ENCODE measurements at places on chromosomes 1 and 21. TPM values are rescaled to one million over a fixed set of nuclear protein-coding genes. Genes with fewer than 3 reads are reported as not detected.
A peak's percentile ranks its signal among the peaks of the same experiment; 100 is the strongest.

- ATAC-seq: no peak
These were observed 533.7 kb upstream of the PKN2 start for GRCh38 chr1:88150330-88150729.

DNA sequence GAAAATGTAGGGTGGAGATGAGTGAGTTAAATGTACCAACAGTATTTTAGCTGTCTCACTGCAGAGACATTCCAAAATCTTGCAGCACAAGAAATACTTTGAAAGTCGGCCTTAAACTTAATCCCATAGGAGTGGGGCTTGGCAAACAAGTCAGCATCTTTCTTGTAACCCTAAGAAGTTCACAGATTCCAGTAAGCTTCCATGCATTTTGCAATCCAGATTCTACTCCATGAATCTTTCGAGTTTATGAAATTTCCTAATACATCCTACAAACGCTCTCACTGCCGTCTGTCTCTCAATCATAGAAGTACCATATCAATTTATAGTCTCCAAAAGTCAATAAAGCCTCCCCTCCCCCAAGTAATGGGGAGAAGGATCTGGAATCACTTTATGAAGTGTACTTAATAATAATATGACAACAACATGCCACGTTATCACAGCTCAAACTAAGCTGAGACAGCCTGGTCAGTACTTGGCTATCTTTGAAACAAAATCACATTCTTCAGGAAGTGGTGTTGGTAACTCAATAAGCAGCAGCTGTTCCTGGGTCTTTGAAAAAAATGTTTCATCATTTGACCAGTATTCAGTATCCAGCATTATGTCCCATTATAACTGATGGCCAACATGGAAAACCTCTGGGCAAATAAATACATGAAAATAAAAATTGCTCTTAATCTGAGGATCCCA is 317.4 kb upstream of the RUNX1 start:
- ATAC-seq: no peak

GRCh38 chr1:67170751-67171573 is 4.7 kb downstream of the IL23R start:
- ATAC-seq: no peak

DNA sequence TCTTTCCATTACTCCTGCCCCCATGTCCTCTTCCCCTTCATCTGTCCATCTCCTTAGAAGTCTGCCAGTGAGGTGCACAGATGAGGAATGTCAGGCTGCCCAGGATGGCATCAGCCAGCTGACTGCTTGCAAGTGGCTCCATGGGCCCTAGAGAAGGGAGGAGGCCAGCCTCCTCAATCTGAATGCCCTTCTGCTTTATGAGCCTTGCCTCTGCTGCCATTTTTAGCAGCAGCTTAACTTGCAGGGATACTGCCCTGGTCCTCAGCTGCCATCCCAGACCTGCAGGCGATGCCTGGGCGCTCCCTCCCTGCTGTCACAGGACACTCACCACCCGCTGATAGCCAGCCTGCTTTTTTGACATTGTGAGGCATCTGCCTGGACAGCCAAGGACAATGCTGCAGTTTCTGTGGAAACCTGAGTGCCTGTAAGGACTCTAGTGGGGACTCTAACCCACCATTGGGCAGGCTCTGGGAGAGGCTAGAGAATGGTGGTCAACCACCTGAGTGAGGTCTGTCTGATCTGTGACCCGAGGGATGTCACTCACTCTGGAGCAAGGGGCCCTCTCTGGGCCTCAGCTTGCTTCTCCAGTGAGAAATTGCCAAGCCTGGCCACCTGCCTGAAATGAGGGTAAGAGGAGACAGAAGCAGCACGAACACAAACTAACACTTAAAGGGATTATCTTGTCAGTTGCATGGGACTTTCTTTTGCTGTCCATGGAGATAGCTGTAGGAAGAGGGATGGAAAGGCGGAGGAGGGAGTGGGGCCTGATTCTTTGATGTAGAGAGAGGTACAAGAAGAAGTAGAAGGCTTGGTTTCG is 185.0 kb downstream of the MIS18A start:
- ATAC-seq: no peak

DNA sequence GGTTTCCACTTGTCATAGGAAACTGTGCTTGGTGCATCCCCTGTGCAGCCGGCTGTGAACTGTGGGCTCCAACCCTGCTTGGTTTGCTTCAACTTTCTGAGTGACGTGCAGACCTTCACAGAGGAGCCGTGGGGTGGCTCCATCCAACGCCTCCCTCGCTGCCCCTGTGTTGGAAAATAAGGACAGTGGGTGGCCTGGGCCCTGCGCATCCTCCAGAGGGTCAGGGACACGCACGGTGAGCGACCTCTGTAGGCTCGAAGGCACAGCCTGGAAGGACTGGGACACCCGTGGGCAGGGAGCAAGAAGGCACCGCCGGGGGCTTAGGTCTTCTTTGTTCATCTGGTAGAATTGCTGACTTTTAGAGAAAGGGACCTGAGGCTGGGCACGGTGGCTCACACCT is 6.5 kb upstream of the FAAP20 start:
- ATAC-seq: no peak

GRCh38 chr1:170009551-170009950 is 64.9 kb downstream of the KIFAP3 start:
- no peak for ATAC-seq

DNA sequence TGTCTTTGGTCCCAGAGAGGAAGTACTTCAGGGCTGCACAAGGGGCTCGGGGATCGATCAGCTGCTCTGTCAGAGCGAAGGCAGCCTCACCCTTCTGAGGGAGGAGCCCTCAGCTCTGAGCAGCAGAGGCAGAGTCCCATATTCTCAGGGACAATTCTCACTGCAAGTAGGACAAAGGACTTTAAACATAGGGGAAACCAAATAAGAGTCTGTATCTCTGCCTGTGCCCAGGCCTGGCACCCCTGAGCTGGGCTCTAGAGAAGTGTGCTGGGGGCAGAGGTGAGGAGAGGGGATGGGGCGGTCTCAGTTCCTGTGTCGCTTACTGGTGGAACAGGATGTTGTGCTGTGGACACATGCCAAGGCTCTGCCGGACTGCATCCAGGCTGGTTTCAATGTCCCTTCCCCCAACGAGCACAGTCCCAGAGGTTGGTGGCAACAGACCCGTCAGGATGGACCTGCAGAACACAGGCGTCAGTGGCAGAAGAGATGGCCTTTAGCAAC is 76.6 kb downstream of the ABCA4 start:
- peak; percentile 16 for ATAC-seq

- no peak for ATAC-seq
These were observed 74.3 kb upstream of the CAPZB start for GRCh38 chr1:19559641-19560040.

DNA sequence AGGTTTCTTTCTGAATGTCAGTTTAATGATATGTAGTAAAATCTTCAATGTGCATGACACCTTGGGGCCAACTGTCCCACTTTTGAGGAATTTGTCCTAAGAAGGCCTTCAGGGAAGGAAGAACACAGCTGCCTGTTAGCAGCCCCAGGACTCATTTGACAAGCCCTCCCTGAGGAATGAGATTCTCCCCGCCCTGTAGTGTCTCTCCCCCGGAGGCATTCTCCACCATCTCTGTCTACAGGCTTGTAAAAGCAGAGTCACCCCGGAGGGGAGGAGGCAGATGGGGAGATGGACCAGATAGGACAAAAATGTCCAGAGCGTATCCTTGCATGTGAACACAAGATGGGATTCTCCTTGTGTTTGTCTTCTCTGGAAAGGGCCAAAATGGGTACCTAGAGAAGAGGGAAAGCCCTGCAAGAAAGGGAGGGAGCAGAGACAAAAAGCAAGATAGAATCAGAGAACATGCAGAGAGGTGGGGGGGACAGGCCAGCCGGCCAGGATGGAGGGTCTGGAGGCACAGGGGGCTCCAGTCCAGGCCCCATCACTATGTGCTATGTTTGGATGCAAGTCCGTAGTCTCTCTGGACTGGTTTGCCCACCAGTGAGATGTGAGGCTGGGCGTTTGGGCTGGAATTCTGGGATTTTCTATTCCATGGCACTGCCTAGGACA is 12.0 kb upstream of the WNT3A start:
- ATAC-seq: no peak

DNA sequence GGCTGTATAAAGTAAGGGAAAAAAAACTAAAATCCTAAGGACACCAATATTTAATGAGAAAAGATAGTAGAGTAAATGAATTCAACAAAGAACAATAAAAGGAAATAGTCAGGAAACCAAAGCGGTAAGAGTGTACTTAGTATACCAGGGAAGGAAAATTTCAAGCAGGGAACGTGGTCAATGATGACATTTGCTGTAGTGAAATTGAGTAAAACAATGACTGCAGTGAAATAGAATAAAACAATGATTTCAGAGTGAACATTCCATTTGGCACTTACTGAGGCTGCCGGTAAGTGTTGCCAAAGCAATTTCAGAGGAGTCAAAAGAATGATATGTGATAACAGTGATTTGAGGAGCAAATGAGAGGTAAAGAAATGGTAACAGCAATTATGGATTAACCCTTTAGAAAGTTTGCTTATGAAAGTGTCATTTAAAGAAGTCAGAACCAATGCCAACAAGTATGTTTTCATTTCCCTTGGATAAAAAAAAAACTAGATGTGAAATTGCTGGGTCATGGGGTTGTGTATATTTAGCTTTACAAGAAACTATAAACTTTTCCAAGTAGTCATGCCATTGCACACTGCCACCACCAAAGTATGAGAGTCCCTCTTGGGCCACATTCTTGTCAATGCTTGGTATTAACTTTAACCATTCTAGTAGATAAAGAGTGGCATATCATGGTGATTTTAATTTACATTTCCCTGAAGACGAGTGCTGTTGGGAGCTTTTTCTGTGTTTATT is 50.5 kb downstream of the VCAM1 start:
- ATAC-seq: no peak

- ATAC-seq: no peak
These were observed at the start of gene DSCAM for GRCh38 chr21:40846587-40847411. Gene DSCAM, minus strand, starts transcription at chr21:40847158. Its CDS starts 497 bp downstream, at chr21:40846661.

- ATAC-seq: no peak
These were observed 85.6 kb downstream of the GREM2 start for GRCh38 chr1:240526312-240526711.

Gene DNM3
- total RNA-seq: 1.6 TPM

DNA sequence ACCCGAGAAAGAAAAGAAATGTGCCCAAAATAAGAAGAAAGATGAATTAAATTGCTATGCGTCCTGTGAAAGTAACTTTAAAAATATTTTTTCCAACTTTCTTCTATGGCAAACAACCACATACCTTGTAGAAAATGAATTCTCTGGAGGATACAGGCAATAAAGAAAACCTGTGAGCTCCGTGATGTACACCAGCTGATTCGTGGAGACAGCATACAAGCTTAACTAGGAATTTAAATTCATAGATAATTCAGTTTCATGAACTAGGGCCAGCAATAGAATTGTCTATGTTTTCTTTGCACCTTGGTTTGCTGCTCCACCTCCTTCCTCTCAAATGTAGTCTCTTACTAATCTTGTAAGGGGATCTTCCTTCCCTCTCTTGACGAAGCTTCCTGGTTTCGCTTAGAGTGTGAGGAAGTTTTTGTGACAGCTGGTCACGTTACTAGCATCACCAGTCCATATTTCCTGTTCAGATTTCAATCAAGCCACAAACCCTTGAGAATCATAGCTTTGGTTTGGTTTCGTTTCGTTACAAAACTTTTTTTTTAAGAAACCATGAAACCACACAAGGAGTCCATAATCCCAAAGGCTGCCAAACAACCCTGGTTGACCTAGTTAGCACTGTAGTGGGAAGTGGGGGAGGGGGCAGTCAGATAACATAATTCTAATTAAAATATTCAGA is 35.8 kb downstream of the GREM2 start:
- ATAC-seq: no peak

- no peak for ATAC-seq
These were observed 24.4 kb downstream of the RCAN1 start for GRCh38 chr21:34590520-34590919.

DNA sequence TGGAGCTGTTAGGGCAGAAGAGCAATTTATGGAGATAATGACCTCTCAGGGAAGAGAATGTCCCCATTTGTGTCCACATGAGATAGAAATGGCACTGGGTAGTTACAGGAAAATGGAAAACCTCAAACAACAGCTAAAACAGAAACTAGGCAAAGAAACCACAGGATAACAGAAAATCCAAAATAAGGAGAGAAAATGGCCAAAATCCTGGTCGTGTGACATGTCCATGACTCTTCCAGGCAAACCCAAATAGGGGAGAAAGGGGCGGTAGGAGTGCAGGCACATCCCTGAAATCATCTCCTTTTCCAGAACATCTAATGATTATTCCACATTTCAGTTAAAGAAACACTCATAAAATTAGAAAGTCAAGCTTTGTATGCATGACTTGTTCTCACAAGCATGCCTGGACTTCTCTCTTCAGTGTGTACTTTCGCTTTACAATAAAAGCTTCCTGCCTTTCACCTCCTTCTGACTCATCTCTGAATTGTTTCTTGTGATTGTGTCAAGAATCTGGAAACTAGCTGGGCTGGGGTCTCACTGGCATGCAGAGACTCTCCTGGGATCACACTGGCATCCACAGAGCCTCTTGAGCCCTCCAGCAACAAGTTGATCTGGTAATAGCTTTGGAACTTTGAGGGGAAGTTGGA is 171.4 kb upstream of the ZP4 start:
- ATAC-seq: peak; percentile 87

DNA sequence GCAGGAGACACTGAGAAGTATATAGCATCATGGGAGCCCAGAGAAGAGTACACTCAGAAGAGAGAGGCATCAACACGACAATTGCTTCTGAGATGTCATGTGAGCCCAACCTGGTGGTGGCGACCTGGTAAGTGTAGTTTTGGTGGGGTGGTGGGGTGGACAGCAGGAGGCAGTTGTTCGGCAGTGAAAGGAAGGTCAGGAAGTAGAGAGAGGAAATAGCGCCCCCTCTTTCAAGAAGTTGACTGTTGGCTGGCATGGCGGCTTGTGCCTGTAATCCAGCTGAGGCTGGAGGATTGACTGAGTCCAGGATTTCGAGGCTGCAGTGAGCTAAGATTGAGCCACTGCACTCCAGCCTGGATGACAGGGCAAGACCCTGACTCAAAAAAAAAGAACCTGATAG is 12.6 kb downstream of the RSPO1 start:
- no peak for ATAC-seq

- ATAC-seq: no peak
These were observed 49.7 kb downstream of the UCHL5 start for GRCh38 chr1:193009501-193009900.

- no peak for ATAC-seq
These were observed 20.5 kb upstream of the KCNE2 start for GRCh38 chr21:34343347-34343746.

GRCh38 chr1:244154872-244155531 is 103.9 kb downstream of the ZBTB18 start:
- no peak for ATAC-seq

Gene KIF21B
- 0.52 TPM for total RNA-seq

DNA sequence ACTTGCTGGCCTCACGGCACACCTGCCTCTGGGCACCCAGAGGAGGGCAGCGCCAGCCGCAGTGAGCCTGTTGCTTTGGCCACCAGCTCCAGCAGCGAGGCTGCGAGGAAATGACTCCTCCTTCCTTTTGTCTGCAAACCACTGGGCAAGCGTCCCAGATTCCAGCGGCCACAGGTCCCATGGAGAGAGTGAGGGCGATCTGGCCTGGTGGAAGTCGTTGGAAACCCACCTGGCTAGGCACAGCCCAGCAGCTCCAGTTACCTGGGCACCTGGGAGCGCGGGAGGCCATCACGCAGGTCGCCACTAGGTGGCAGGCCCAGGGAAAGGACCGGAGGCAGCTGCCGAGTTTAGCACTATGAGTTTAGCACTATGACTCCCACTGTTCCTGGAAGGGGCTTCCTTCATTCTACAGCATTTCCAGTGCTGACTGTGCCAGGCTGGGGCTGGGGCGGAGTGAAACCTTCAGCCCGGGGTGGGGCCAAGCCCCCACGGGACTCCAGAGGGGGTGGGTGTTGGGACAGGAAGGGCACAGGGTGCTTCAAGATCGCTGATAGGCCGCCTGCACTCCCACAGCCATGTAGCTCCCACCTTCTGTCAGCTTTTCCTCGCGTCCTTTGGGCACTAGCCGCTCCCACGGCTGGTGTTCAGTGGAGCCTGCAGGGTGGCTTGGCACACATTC is 1.1 kb upstream of the ESPN start:
- ATAC-seq: peak; percentile 27
